Bronchial epithelial cell (primary cell): ENCODE measurements at places on chromosomes 7 and 10. TPM values are rescaled to one million over a fixed set of nuclear protein-coding genes. Genes with fewer than 3 reads are reported as not detected.

- DNase-seq, result no peak
These were observed 15.3 kb downstream of the PLXNA4 start for GRCh38 chr7:132560825-132561529.

GRCh38 chr7:100467638-100468373 is 3.7 kb upstream of the SPACDR start:
- DNase-seq, result no peak

Gene TSPAN33
- total RNA-seq, result 1.3 and 1.7 TPM in 2 replicates

Gene PLPP4
- total RNA-seq, result 0.13 and 0.26 TPM in 2 replicates

DNA sequence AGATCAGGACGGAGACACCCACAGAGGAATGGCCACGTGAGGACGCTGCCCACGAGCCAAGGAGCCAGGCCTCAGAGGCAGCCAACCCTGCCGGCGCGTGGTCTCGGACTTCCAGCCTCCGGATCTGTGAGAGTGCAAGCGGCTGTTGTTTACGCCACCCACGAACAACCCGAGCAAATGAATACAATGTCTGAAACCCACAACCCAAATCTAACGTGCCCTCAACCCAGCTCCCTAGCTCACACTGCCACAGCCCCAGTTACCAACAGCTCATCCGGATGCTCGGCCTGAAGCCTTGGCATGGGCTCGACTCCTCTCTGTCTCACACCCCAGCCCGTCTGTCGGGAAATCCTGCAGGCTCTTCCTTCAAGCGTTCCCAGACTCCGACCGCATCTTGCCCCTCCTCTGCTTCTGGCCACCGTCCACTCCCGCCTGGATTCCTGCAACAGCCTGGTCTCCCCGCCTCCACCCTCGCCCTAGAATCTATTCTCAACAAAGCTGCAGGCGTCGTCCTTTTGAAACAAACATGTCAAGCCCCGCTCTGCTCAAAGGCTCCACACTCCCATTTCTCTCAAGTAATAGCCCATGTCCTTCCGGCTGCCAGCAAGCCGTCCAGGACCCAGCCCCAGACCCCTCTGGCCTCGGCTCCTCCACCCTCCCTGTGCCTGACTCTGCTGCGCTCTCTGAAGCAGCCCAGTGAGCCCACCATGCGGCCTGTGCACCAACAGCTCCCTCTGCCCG is 35.3 kb downstream of the STK32C start:
- no peak for DNase-seq

Gene CABCOCO1
- total RNA-seq, result not detected in 2 replicates

Gene OGDH
- total RNA-seq, result 45.0 and 78.7 TPM in 2 replicates

DNA sequence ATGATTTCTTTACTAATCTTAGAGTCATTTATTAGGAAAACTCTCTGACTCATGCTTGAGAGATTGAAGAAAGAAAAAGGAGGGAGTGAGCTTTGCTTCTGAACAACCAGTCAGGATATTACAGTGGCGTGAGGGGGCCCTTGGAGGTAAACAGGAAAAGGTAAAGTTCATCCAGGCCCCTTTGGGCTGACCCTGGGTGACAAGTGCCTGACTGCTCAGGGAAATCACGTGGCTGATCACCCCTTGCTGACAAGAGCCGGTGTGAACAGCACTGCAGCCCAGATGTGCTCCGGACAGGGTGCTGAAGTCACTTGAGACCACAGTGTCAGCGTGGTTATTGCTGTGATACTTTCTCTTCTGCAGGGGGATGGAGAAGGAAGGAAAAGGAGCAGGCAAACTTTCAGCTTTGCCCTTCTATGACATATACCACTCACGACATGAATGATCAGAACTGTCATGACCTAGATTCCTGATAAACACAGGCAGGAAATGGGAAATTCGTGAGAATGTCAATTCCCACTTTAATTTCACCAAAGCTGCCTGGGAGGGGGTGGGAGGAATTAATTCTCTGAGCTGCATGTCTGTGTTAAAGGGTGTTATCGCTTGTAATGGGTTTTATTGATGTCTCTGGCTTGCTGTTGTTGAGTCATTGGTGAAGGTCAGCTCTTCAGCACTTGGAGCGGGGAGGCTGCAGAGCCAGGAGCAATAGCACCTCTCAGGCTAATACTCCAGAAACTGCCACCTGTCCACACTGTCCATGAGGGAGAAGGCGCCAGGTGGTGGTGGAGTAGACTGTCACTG is 139.8 kb upstream of the AOAH start:
- DNase-seq, result no peak

- DNase-seq, result no peak
These were observed 57.0 kb downstream of the HIPK2 start for GRCh38 chr7:139720705-139721231.

Gene PDCD11
- 38.7 and 44.5 TPM in 2 replicates for total RNA-seq

Gene MAP3K8
- 1.6 and 3.5 TPM in 2 replicates for total RNA-seq

DNA sequence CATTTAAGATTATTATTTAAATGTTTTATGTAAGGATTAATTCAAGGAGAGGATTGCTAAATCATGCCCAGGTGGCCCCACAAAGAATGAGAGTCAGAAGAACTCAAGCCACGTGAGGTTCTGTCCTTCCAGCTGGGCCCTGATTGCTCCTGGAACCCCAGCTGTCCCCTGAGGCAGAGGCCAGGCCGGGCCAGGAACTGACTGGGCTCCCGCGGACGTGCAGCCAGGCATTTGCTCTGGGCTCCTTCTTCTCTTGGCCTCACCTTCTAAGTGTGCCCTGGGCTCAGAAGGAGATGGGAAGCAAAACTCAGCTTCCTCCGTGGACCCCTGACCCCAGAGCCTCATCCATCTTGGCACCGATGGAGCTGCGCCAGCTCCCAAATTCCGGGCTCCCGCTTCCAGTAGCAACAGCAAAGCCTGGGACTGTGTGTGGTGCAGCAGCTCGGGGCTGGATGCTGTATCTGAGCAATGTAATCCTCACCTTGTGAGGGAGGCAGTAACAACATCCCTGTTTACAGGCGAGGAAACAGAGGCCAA is 250.6 kb upstream of the PPP2R2D start:
- DNase-seq, result no peak

- DNase-seq, result peak; percentile 90
These were observed 94.1 kb downstream of the PIP4K2A start for GRCh38 chr10:22620140-22620857.

Gene MYO3A
- not detected in 2 replicates for total RNA-seq

- no peak for DNase-seq
These were observed 45.5 kb downstream of the JAKMIP3 start for GRCh38 chr10:132111121-132111731.

DNA sequence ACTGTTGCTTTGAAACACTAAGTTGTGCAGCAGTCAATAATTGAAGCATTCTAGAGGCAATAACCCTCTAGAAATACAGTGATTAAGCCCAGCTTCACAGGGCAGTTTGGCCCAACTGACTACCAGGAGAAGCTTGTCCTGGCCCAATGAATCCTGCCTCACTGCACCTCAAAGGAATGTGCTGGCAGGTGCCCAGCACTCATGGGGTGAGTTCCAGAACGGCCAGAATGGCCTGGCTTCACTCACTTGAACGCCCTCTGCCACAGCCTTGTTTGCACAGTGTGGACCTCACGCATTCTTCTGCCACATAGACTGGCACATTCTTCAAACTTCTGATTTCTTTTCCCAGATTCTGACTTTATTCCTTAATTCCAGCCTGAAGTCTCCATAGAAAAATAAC is 6.6 kb upstream of the ITIH2 start:
- DNase-seq, result no peak

GRCh38 chr10:110783509-110784107 is 88.1 kb upstream of the PDCD4 start:
- no peak for DNase-seq

Gene EBF3
- total RNA-seq, result 0.26 TPM in 1 of 2 replicates, not detected in the other

GRCh38 chr7:132895231-132895630 is 186.7 kb downstream of the CHCHD3 start:
- DNase-seq, result no peak

DNA sequence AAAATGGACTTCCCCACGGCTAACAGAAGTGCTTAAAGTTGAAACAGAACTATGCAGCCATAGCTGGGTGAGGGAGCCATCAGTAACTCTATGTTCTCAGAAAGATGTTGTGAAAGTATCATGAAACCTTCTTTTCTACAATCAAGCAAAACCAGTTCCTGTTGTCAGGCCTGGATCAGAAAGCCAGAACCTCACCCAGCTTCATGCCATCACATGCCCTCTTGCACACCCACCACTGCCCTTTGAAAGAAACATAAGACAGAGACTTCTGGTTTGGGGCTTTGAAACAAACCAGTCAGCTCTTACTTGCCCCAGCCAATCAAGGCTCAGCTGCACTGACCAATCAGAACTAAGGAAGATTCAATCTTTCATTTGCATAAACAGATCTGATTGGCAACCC is 230.8 kb upstream of the FERD3L start:
- DNase-seq, result peak; percentile 59

DNA sequence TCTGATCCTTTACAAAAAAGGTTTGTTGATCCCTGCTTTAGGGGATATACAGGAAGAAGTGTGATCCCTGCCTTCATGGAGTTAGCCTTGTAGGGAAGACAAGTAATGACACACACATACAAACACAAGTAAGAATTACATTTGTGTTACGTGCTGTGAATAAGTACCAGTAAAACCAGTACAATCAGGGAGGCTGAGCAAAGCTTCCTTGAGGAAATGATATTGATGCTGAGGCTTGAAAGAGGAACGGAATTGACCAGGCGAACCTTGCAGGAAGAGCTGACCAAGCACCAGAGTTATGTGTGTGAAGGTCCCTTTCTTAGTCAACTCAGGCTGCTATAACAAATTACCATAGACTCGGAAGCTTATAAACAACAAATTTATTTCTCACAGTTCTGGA is 83.6 kb upstream of the CACUL1 start:
- peak; percentile 37 for DNase-seq

GRCh38 chr10:3395041-3395440 is 222.5 kb upstream of the PITRM1 start:
- no peak for DNase-seq

Gene ZNF503
- 2.1 and 2.6 TPM in 2 replicates for total RNA-seq

GRCh38 chr7:84194484-84195271 is at the start of gene SEMA3A:
TSS of gene SEMA3A (minus strand) at chr7:84194789. CDS start at chr7:84194586, 203 bp downstream.
- DNase-seq, result peak; percentile 86

Gene ACTR1A
- total RNA-seq, result 53.2 and 79.6 TPM in 2 replicates

GRCh38 chr7:42843205-42843800 is 68.6 kb downstream of the C7orf25 start:
- DNase-seq, result peak; percentile 34

Gene WDFY4
- total RNA-seq, result under 0.01 TPM in 2 replicates

Gene C10orf95
- total RNA-seq, result 2.9 and 6.3 TPM in 2 replicates

DNA sequence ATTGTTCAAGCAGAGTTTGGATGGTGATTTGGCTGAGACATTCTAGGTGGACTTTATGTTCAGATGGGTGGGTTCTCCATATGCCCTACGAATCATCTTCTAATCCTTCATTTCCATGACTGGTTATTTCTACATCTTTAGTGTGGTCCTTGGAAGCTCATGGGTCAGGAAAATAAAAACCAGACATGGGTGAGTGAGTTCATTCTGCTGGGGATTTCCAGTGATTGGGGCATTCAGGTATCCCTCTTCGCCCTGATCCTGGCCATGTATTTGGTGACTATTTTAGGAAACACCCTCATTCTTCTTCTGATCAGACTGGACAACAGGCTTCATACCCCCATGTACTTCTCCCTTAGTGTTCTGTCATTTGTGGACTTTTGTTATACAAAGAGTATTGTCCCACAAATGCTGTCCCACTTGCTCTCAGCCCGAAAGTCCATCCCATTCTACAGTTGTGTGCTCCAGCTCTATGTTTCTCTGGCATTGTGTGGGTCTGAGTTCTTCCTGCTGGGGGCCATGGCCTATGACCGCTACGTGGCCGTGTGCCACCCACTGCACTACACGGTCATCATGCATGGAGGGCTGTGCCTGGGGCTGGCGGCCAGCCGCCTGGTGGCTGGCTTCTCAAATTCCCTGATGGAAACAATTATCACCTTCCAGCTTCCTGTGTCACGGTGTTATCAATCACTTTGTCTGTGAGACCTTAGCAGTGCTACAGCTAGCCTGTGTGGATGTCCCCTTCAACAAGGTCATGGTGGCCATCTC is 19.2 kb upstream of the OR6B1 start:
- peak; percentile 28 for DNase-seq

Gene PDAP1
- total RNA-seq, result 38.2 and 45.1 TPM in 2 replicates

Gene LIPA
- total RNA-seq, result 13.6 and 20.8 TPM in 2 replicates

- no peak for DNase-seq
These were observed 142.0 kb downstream of the CELF2 start for GRCh38 chr10:11159543-11160215.

- no peak for DNase-seq
These were observed 84.8 kb upstream of the LRRC18 start for GRCh38 chr10:49024484-49024883.

DNA sequence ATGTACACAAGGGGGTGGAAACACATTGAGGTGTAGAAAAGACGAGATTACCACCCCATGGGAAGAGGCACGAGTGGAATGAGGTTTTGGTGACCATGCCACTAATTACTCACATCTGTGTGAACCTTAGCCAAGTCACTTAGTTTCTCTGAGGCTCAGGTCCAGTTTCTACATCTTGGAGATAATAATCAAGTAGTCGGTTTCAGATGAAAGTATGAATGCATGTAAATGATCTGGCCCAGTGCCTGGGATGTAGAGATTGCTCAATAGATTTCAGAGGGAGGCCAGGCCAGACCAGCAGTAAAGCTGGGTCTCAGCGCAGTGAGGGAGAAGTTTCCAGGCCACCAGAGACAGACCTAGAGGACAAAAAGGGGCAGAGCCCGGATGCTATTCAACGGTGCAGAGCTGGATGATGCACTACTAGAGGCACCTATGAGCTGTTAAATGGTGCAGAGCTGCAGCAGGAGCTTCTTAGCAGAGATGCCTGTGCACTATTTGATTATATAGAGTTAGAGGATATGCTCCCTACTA is 725.1 kb downstream of the GRID1 start:
- DNase-seq, result peak; percentile 74

GRCh38 chr7:5322621-5323410 is 40.1 kb downstream of the SLC29A4 start:
- DNase-seq, result no peak

GRCh38 chr10:131094527-131095312 is 216.8 kb downstream of the TCERG1L start:
- DNase-seq, result peak; percentile 47

GRCh38 chr7:128217967-128218652 is 23.0 kb upstream of the LEP start:
- no peak for DNase-seq

GRCh38 chr10:127534074-127534473 is 15.0 kb upstream of the NPS start:
- DNase-seq, result no peak

GRCh38 chr10:67808704-67809103 is 29.3 kb downstream of the DNAJC12 start:
- no peak for DNase-seq

- peak; percentile 20 for DNase-seq
These were observed 133.1 kb downstream of the BBS9 start for GRCh38 chr7:33262476-33262875.

- DNase-seq, result no peak
These were observed 77.6 kb upstream of the PRLHR start for GRCh38 chr10:118672766-118673715.

DNA sequence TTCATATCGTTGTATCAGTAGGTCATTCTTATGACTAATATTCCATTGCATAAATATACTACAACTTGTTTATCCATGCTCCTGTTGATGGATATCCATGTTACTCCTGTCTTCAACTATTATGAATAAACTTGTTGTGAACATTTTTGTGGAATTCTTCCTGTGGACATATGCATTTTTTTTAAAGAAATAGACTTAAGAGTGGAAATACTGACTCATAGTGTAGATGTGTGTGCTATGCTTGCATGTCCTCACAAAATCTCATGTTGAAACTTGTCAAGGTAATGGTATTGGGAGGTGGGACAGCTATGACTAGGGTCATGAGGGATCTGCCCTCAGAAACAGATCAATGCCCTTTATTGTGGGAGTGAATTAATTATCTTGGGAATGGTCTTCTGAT is 240.5 kb upstream of the PRSS58 start:
- DNase-seq, result peak; percentile 94

- no peak for DNase-seq
These were observed 19.9 kb upstream of the ZNF138 start for GRCh38 chr7:64774204-64774842.
